Esophagus squamous epithelium (tissue), 5 donors: ENCODE measurements at places on chromosomes 12 and 14.

DNA sequence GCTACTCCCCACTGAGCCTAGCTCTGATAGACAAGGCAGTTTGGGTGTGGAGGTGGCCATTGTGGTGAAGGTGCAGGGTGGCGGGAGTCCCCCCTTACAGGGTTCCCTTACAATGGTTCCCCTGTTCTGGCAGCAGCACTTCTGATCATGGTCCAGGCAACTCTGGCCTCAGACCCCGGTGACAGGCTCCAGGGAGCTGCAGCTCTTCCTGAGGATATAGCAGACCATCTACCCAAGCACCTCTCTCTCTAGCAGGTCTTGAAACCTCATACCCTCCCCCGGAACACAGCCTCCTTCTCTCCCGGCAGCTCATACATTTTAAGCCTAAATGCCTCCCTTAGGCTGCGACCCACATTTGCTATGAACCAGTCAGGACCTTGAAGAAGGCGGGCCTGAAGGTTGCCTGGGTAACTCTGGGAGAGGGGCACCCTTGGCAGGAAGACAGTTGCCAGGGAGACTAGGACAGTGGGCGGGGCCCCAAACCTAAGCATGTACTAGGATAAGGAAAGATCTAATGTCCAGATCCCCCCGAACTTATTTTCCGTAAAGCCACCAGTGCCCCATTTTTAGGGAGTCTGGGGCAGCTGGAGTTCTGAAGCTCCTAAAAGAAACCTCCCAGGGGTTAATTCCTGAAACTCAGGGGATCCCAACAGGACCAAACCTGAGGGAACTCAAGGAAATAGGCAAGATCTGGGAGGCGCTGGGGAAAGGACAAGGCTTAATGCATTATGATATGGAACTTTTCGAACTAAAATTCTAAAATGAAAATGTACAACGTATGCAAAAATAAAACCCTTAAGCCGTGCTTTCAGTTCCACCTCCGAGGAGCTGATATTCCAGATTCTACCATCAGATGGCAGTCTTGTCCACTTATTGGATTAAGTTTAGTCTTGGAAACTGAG, 4.5 kb upstream of the GDF11 start:
- DNase-seq, result peak; percentile 52

- no peak for DNase-seq
Measured at GRCh38 chr12:6647083-6647604, at the start of gene ACRBP. Gene ACRBP (minus strand): TSS chr12:6647432. CDS start chr12:6647366, 66 bp downstream.

GRCh38 chr12:47190905-47191304, 111.1 kb upstream of the AMIGO2 start:
- no peak for DNase-seq

- DNase-seq, result no peak
Measured at GRCh38 chr14:51821822-51822221, 38.6 kb upstream of the GNG2 start.

GRCh38 chr14:72774894-72775620, 118.8 kb downstream of the DPF3 start:
- DNase-seq, result no peak

- DNase-seq, result no peak
Measured at GRCh38 chr14:81144824-81145603, 75.7 kb downstream of the GTF2A1 start.

GRCh38 chr12:68159681-68160304, at the start of gene IFNG:
Gene IFNG (minus strand): TSS chr12:68159740. CDS start chr12:68159615, 125 bp downstream.
- no peak for DNase-seq

DNA sequence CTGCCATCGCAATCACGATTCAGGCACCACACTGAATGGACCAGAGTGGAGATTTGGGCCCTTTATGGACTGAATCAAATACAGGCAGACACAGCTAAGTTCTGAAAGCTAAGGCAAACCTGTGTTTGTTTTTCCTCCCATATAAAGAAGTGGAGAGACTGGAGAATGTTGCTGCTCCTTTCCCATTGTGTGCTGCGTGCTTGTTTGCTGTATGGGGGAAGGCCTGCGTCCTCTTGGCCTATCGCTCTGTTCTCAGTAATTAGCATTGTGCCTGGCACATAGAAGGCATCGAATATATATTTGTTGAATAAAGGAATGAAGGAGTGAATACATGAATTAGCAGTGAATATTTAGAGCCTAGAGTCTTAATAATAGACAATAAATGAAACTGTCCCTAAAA, 12.4 kb downstream of the ST8SIA1 start:
- DNase-seq, result no peak

- no peak for DNase-seq
Measured at GRCh38 chr12:12887471-12887870, 3.9 kb upstream of the GPRC5A start.

GRCh38 chr14:91059576-91060350, 678 bp downstream of the RPS6KA5 start:
- DNase-seq, result no peak

DNA sequence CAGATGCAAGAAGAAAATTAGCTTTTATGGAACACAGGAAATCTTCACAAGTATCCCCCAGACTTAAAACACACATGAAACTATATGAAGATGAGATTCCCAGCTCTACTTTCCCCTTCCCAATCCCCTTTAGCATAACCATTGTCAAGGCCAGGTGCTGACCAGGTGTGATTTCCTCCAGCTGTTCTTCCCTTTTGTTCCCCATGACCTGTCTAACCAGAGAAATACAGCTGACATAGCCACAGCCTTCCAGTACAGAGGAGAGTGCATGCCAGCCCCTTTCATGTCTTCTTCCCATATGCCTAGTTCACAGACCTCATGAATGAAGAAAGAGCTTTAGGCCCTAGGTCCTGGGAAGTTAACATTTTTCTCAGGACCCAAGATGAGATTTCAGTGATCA, 43.5 kb upstream of the FKBP4 start:
- no peak for DNase-seq

GRCh38 chr12:6407236-6407954, 23.4 kb downstream of the LTBR start:
- DNase-seq, result no peak

- DNase-seq, result no peak
Measured at GRCh38 chr14:89564286-89564957, 147.4 kb upstream of the FOXN3 start.

- no peak for DNase-seq
Measured at GRCh38 chr14:75986439-75986765, 839 bp downstream of the IFT43 start.

DNA sequence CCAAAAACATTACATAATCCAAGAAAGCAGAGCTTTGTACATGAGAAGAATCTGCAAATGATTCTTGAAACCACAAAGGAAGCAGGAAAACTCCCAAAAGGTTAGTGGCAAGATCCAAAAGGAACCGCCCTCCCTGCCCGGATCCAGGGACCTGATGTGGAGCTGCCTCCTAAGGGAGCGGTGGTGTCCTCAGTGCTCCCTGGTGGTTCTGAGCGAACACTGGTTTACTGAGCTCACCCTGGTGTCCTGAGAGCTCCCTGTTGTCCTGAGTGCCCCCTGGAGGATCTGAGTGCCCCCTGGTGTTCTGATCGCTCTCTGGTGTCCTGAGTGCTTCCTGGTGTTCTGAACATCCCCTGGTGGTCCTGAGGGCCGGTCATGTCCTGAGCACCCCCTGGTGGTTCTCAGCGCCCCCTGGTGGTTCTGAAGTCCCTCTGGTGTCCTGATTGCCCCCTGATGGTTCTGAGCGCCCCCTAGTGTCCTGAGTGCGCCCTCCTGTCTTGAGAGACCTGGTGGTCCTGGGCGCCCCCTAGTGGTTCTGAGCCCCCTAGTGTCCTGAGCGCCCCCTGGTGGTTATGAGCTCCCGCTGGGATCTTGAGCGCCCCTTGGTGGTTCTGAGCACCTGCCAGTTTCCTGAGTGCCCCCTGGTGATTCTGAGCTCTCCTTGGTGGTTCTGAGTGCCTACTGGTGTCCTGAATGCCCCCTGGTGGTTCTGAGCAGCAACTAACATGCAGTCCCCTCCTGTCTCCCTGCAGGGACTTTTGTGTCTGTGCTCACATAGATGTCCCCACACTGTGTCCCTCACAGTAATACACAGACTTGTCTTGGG, 891.1 kb downstream of the TMEM121 start:
- DNase-seq, result no peak

GRCh38 chr12:70366581-70367257, 629 bp downstream of the KCNMB4 start:
- DNase-seq, result no peak

GRCh38 chr12:102167821-102168604, 29.6 kb downstream of the PMCH start:
- DNase-seq, result no peak

DNA sequence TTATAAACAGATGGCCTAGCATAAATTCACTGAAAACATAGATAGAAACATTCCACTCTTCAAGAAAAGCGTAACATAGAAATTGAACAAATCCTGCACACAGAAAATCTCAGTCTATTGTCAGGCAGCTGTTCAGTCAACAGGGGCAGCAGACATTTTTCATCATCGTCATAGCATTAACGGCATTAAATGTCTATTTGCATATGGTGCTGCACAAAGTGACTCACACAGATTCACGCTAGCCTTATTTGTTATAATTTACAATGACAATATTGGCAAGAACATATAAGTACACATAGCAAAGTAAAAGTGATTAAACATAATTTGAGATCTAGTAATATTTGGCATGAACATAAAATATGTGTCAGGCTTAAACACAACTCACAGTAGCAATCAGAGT, 95.7 kb downstream of the CEP128 start:
- no peak for DNase-seq

GRCh38 chr14:76261371-76261811, 109.7 kb downstream of the GPATCH2L start:
- DNase-seq, result no peak

GRCh38 chr14:68723808-68724268, 69.0 kb downstream of the ZFP36L1 start:
- DNase-seq, result no peak

- DNase-seq, result no peak
Measured at GRCh38 chr12:2029851-2030250, 22.9 kb upstream of the CACNA1C start.

- DNase-seq, result no peak
Measured at GRCh38 chr14:92482621-92483319, 30.8 kb upstream of the RIN3 start.

GRCh38 chr12:120759591-120760348, 34.1 kb downstream of the ACADS start:
- no peak for DNase-seq

GRCh38 chr14:22554498-22555383, 34.3 kb downstream of the DAD1 start:
- no peak for DNase-seq

GRCh38 chr12:68237619-68238018, 12.0 kb upstream of the IL26 start:
- DNase-seq, result no peak

- no peak for DNase-seq
Measured at GRCh38 chr12:28172434-28173030, 17.7 kb upstream of the CCDC91 start.

- DNase-seq, result no peak
Measured at GRCh38 chr14:90495357-90496276, 98.8 kb downstream of the CALM1 start.

DNA sequence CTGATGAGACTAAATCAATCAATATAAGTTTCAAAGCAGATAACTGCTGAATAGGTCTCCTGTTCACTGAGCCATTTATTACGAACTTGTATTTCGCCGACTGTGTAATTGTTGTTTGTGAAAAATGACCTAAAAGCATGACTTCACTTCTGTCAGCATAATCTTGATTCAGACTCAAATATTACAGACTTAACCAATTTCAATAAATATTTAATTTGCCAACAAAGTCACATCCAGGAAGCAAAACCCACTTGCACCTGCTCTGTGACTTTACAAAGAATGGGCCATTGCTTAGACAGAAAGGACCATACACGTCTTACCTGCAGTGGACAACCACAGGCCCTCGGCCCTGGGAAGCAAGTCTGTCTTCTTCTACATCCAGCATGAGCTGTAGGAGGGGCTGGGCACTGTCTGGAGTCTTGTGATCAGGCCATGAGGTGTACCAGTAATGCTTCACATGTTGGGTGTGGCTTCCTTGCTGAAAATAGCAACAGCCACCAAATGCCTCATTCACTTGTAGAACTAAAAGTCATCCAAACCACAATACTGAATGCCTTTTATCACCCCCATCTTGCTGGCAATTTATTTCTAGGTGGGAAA, 23.5 kb upstream of the PTPRB start:
- no peak for DNase-seq

DNA sequence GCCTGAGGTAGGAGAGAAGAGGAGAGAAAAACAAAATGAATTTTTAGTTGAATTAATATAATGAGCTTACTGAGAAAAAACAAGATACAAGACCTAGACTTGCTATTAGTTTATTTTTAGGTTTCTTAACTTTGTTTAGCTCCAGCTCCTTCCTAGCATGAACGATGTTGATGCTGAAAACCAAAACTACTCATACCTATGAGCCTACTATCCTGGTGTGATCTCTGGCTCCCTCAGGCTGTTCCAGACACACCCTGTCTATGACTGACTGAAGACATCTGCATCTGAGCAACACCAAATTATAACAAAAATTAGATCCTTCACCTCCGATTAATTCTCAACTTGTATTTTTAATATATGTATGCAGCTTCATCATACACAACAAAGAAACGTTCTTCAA, 190.4 kb downstream of the SLC5A8 start:
- DNase-seq, result no peak

DNA sequence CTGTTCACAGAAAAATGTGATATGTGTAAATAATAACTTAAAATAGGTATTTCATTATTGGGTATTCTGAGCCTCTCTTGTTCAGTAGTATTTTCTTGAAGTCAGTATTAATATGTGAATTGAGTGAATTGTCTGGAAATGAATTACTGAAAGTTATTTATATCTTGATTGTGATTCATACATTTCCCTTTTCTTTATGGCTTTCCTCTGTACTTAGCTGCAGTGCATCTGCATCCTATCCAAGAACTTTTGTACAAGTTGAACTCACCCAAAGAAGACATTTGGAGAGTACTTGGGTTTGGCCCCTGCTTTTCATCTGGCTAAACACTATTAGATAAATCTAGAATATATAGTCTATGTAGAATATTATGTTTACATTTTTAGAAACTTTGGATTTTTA, 326.0 kb downstream of the RAD51B start:
- no peak for DNase-seq

DNA sequence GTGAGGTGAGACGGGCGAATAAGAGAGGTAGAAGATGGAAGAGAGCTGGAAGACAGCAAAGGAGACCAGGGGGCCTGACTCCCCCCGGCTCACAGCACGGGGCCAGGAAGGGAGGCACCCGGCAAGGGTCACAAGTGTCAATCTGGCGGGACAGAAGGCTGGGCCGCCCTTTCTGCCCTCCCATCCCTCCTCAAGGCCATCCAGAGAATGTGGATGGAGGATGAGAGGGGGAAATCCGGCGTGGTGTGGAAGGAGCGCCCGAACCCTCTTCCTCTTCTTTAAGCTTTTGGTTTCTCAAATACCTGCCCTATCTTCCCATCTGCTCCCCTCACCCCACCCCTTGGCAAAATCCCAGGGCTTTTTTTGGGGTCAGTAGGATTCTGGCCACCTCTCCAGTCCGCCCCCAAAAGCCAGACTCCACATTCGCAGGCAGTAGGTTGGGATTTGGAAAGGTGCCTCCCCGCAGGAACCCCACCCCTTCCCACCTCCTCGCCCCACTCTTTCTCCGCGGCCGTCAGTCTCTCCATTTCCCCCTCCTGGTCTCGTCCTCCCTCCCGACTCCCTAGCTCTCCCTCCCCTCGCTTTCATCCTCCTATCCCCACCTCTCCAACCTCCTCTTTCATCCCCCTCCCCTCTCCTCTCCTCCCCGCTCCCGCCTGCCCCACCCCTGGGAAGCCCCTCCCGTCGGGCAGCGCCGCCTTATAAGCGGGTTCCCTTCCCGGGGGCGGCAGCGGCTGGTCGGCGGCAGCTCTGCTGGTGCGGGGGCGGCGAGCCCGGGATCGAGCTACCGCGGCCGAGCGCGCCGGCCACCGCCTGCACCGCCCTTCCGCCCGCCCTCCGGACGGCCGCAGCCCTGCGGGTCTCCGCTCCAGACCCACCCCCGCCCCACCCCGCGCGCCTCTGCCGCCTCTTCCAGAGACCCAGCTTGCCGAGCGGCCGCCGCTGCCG, at the start of gene PTMS:
Gene PTMS, plus strand, starts transcription at position 730 of the 948 bp plus-strand sequence. CDS start 343 bp downstream, outside the sequence.
- DNase-seq, result no peak
